Activated CD4-positive, alpha-beta T cell treated with anti-CD3 and anti-CD28 coated beads for 24 hours (primary cell): ENCODE measurements at places on chromosomes 5 and 9.

DNA sequence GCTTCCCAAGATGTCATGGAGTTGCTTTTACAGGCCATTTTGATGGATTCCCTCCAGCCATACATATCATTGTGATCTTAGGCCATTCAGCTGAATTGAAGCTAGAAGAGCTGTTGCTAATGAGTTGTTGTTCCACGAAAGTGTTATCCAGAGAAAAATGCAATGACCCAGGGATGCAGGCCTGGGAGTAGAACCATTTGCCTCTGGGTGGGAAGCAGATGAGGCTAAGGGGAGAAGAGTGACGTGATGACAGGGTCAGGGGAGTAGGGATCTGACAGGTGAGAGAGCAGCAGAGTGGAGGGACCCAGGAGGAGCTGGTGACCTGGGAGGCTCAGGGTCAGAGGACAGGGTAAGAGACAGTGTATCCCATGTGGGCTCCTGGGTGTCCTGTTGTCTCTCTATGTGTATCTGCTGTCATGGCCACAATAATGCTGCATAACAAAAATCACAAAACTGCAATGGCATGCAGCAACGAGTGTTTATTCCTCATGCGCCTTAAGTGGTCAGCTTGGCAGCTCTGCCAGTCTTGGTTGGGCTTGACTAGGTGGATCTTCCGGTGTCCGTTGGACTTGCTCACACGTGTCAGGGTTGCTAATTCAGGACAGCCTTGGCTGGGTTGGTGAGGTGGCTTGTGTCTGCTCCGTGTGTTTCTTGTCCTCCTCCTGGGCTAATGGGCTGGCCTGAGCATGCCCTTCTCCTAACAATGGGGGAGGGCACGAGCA is 90.6 kb downstream of the LIFR start:
- no peak for DNase-seq

- no peak for DNase-seq
Measured at GRCh38 chr9:131657037-131657377, 82.9 kb downstream of the RAPGEF1 start.

- no peak for DNase-seq
Measured at GRCh38 chr9:37776328-37776727, 8.5 kb downstream of the EXOSC3 start.

- DNase-seq, result no peak
Measured at GRCh38 chr9:131500939-131501541, 1.7 kb upstream of the POMT1 start.

GRCh38 chr5:6715758-6716628 is 2.8 kb downstream of the TENT4A start:
- no peak for DNase-seq

- no peak for DNase-seq
Measured at GRCh38 chr5:56487528-56488115, 254.5 kb upstream of the ANKRD55 start.

- DNase-seq, result no peak
Measured at GRCh38 chr9:116094846-116095245, 58.7 kb upstream of the PAPPA start.

- DNase-seq, result no peak
Measured at GRCh38 chr9:93861736-93862358, 93.3 kb downstream of the BARX1 start.

DNA sequence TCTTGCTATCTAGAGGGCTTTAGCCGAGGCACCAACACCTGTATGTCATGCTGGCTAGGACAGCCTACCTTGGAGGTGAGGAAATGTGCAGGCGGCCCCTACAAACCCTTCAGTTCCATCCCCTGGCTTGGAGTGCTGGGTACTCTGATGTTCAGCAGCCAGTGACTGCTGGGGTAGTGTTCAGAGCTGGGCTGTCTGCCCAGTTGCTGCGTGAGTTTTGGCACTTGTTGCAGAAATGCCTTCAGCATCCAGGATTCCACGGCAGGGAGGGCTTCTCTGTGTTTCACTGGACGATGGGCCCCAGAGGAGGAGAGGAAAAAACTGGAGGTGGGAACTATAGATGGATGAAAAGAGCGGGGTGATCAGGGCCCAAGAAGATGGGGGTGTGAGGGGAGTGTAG is 10.4 kb downstream of the SWI5 start:
- no peak for DNase-seq

- DNase-seq, result no peak
Measured at GRCh38 chr5:86546044-86546443, 71.7 kb upstream of the COX7C start.
